ENCODE measurements at places on chromosomes 1 and 21. TPM values are rescaled to one million over a fixed set of nuclear protein-coding genes. Genes with fewer than 3 reads are reported as not detected.

DNA sequence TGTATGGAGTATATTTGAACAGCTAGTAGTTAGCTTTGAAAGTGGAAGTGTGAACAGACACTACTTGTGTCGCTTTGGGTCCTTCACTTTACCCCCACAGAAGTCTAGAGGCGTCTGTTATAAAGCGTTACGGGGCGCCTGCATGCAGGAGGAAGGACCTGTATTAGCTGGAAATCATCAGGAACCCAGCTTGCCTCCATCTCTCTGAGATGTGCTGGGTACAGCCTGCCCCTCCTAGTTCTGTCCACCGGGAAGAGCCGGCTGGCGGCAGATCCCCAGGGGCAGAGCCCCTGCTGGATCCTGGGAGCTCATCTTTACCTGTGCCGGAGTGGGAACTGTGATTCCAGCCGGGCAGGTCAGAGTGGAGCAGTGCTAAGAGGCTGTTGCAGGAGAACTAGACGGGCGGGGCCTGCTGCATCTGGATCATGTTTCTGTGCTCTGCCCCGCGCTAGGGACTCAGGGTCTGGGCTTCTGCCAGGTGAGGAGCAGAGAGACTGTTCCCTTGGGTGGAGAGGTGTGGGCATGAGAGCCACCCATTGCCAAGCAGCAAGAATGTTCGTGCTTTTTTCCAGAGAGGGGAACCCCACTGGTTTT is 22.3 kb upstream of the SPSB1 start:
- H3K4me1 ChIP-seq = peaks cover 10% of the 10 kb centered on the region
- H3K36me3 ChIP-seq = peaks cover 9% of the 10 kb centered on the region
- H3K27ac ChIP-seq = no peak overlapping the region
- no peak for DNase-seq

- peaks cover 4% of the 10 kb centered on the region for H3K27me3 ChIP-seq
- DNase-seq = no peak
- no peaks in the 10 kb centered on the region for H3K36me3 ChIP-seq
- H3K4me1 ChIP-seq = peaks cover 1% of the 10 kb centered on the region
- no peak overlapping the region for H3K27ac ChIP-seq
- no peak overlapping the region for H3K4me3 ChIP-seq
These were observed 47.2 kb downstream of the ADAMTS1 start for GRCh38 chr21:26797878-26798456.

- no peak for DNase-seq
- H3K27ac ChIP-seq = no peak overlapping the region
- no peaks in the 10 kb centered on the region for H3K36me3 ChIP-seq
- H3K4me3 ChIP-seq = no peak overlapping the region
These were observed 374.9 kb upstream of the PTBP2 start for GRCh38 chr1:96346719-96347118.

GRCh38 chr1:59025201-59025600 is 241.4 kb upstream of the JUN start:
- no peak overlapping the region for H3K27ac ChIP-seq
- H3K4me1 ChIP-seq = peaks cover 23% of the 10 kb centered on the region
- no peak overlapping the region for H3K4me3 ChIP-seq
- no peak for DNase-seq
- peaks cover 17% of the 10 kb centered on the region for H3K36me3 ChIP-seq
- no peaks in the 10 kb centered on the region for H3K27me3 ChIP-seq

GRCh38 chr1:29933067-29933466 is 696.7 kb downstream of the PTPRU start:
- H3K36me3 ChIP-seq = no peaks in the 10 kb centered on the region
- H3K27ac ChIP-seq = no peak overlapping the region
- no peaks in the 10 kb centered on the region for H3K4me1 ChIP-seq

- no peak for DNase-seq
- peaks cover 10% of the 10 kb centered on the region for H3K36me3 ChIP-seq
- no peaks in the 10 kb centered on the region for H3K4me1 ChIP-seq
- peaks cover 1% of the 10 kb centered on the region for H3K27me3 ChIP-seq
- H3K4me3 ChIP-seq = no peak overlapping the region
These were observed 22.4 kb downstream of the LY9 start for GRCh38 chr1:160818207-160818937.

DNA sequence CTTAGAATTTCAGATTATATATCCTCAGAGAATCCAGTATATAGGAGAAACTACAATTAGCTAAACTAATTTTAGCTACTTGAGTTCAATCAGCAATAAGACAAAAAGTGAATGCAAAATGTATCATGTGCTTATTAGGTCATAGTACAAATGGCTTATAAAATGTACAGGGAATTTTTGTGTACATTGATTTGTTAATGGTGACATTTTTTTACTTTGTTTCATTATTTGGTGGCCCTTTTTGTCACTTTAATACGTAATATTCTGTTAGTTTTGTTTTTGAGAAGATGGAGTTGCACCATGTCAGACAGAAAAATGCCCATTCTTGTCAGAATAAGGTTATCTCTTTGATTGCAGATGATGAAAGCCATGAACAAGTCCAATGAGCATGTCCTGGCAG is 33.6 kb downstream of the CC2D1B start:
- no peak for DNase-seq
- H3K27ac ChIP-seq = no peak overlapping the region
- no peaks in the 10 kb centered on the region for H3K27me3 ChIP-seq
- H3K36me3 ChIP-seq = no peaks in the 10 kb centered on the region
- H3K4me3 ChIP-seq = no peak overlapping the region

DNA sequence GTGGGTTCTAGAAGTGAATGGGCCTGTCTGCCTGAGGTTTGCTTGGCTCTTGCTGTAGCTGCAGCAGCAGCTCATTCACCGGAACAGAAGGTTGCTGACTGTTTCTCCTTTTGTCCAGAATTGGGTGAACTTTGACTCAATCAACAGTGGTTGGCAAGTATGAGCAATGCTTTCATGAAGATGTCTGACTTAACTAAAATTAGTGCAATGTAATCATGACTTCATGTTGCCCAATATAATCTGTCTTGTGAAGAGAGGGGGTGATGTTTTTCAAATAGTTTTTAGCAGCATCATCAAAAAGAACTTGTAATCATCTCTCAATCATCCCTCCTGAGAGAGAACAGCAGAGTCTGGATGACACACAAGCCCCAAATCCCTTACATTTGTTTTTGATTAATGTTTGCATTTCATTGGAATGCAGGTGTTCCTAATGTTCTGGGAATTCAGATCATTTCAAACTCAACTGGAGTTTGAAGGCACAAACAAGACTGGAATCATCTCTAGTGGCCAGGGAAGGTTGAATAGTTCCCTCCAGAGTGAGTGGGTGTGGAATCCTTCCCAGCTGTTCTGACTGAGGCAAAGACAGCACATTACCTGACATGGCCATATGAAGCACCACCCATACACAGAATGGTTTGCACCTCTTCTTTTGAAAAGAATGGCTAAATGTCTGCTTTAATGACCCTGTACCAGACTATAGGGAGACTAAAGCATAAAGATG is 82.9 kb downstream of the HLX start:
- no peaks in the 10 kb centered on the region for H3K36me3 ChIP-seq
- no peak overlapping the region for H3K4me3 ChIP-seq
- no peaks in the 10 kb centered on the region for H3K4me1 ChIP-seq

DNA sequence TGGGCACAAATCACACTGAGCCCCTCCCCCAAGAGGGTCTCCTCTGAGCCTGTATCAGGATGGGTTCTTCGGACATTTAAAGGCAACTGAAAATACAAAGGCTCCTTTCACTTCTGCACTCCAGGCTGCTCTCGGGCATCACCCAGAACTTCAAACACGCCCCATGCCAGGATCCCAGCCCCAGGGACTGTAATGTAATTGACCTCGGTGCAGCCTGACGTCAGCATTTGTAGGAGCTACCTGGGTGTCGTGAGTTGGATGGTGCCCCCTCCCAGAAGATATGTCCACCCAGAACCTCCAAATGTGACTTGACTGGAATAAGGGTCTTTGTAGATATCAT is 95.2 kb downstream of the PSMG1 start:
- H3K4me3 ChIP-seq = no peak overlapping the region
- H3K27ac ChIP-seq = no peak overlapping the region
- H3K36me3 ChIP-seq = no peaks in the 10 kb centered on the region
- no peak for DNase-seq
- peaks cover 2% of the 10 kb centered on the region for H3K27me3 ChIP-seq

- H3K4me1 ChIP-seq = peaks cover 59% of the 10 kb centered on the region
- no peaks in the 10 kb centered on the region for H3K27me3 ChIP-seq
- peak; percentile 38 for DNase-seq
These were observed 14.3 kb downstream of the ADAMTSL4 start for GRCh38 chr1:150563340-150564038.

DNA sequence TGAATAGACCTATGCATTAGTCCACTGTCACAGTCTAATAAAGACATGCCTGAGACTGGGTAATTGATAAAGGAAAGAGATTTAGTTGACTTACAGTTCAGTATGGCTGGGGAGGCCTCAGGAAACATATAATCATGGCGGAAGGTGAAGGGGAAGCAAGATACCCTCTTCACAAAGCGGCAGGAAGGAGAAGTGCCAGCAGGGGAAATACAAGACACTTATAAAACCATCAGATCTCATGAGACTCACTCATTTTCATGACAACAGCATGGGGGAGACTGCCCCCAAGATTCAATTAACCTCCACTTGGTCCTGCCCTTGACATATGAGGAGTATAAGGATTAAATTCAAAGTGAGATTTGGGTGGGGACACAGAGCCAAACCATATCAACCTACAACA is 59.4 kb downstream of the CAPN9 start:
- no peaks in the 10 kb centered on the region for H3K4me1 ChIP-seq
- no peak overlapping the region for H3K4me3 ChIP-seq
- H3K36me3 ChIP-seq = no peaks in the 10 kb centered on the region
- no peak for DNase-seq
- no peak overlapping the region for H3K27ac ChIP-seq
- peaks cover 2% of the 10 kb centered on the region for H3K27me3 ChIP-seq

GRCh38 chr21:28822486-28823335 is 170.0 kb downstream of the LTN1 start:
- no peaks in the 10 kb centered on the region for H3K27me3 ChIP-seq
- H3K4me1 ChIP-seq = peaks cover 5% of the 10 kb centered on the region
- peaks cover 4% of the 10 kb centered on the region for H3K36me3 ChIP-seq
- H3K4me3 ChIP-seq = no peak overlapping the region
- DNase-seq = no peak

DNA sequence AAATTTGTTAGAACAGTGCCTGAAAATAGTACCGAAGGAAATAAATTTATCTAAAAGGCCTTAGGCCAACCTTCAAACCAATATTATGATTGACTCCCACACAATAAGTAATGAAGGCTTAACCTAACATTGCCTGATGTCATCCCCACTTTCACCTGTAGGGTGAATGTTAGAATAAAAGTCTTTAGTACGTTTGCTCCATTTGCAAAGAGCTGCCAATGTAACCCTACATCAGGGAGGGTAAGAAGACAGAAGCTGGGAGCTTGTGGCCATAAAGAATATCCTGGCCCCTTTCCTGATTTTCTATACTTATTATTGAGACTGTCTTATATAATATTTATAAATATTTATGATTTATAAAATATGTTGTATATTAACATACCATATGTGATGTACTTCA is 661.8 kb upstream of the CXADR start:
- H3K4me3 ChIP-seq = no peak overlapping the region
- DNase-seq = no peak
- no peak overlapping the region for H3K27ac ChIP-seq
- H3K27me3 ChIP-seq = no peaks in the 10 kb centered on the region
- no peaks in the 10 kb centered on the region for H3K4me1 ChIP-seq

- H3K36me3 ChIP-seq = no peaks in the 10 kb centered on the region
- H3K4me3 ChIP-seq = no peak overlapping the region
- H3K27me3 ChIP-seq = no peaks in the 10 kb centered on the region
- no peaks in the 10 kb centered on the region for H3K4me1 ChIP-seq
- no peak for DNase-seq
These were observed 114.1 kb downstream of the WDR3 start for GRCh38 chr1:118043624-118044023.

- H3K4me1 ChIP-seq = peaks cover 17% of the 10 kb centered on the region
- H3K36me3 ChIP-seq = no peaks in the 10 kb centered on the region
- H3K27ac ChIP-seq = no peak overlapping the region
- peak overlapping the region; percentile 82 for H3K4me3 ChIP-seq
These were observed 781 bp downstream of the TTLL7 start for GRCh38 chr1:83998205-83998497.

GRCh38 chr1:40014253-40014706 is 26.2 kb upstream of the CAP1 start:
- H3K27ac ChIP-seq = no peak overlapping the region
- peaks cover 10% of the 10 kb centered on the region for H3K4me1 ChIP-seq
- DNase-seq = no peak

DNA sequence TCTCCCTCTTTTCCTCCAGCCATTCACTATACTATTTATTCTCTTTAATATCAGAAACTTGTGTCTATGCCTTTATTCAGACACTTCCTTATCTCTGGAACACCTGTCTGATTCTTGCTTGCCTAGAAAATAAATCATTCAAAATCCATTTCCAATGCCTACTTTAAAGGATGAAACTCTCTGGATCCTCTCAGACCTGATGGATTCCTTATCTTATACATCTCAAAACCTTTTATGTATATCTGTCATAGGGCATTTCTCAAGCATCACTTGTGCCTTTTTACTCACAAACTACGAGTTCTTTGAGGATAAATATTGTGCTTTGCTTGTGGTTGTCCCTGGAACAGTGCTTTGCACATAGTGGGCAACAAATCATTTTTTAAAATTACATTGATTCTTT is 3.8 kb upstream of the ATP6V1G3 start:
- no peak overlapping the region for H3K4me3 ChIP-seq
- no peaks in the 10 kb centered on the region for H3K27me3 ChIP-seq
- no peak overlapping the region for H3K27ac ChIP-seq
- peaks cover 26% of the 10 kb centered on the region for H3K4me1 ChIP-seq
- no peak for DNase-seq

- H3K4me3 ChIP-seq = no peak overlapping the region
- H3K4me1 ChIP-seq = peaks cover 34% of the 10 kb centered on the region
- H3K27ac ChIP-seq = peak overlapping the region; percentile 43
- H3K27me3 ChIP-seq = no peaks in the 10 kb centered on the region
- DNase-seq = no peak
These were observed 2.7 kb upstream of the DCAF6 start for GRCh38 chr1:167933788-167934187.

DNA sequence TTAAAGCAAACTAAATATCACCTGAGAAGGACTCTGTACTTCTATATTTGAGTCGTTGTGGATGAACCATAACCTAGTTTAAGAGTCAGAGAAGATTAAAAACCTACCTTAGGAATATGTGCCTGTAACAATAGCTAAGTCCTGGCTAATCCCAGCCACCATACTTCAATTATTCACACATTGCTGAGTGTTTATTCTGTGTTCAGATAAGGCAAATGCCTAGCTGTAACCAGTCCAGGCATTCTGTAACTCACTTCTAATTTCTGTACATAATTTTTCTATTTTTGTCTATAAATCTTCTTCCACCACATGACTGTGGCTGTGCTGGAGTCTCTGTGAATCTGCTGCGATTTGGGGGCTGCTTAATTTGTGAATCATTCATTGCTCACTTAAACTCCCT is 441.9 kb upstream of the ADAMTS5 start:
- H3K27me3 ChIP-seq = no peaks in the 10 kb centered on the region
- no peaks in the 10 kb centered on the region for H3K36me3 ChIP-seq
- H3K4me1 ChIP-seq = no peaks in the 10 kb centered on the region
- no peak overlapping the region for H3K4me3 ChIP-seq
- no peak overlapping the region for H3K27ac ChIP-seq

GRCh38 chr1:170823120-170823519 is 112.2 kb upstream of the MROH9 start:
- DNase-seq = no peak
- H3K27ac ChIP-seq = no peak overlapping the region
- H3K4me3 ChIP-seq = no peak overlapping the region

- no peak overlapping the region for H3K4me3 ChIP-seq
- H3K36me3 ChIP-seq = no peaks in the 10 kb centered on the region
- no peaks in the 10 kb centered on the region for H3K4me1 ChIP-seq
These were observed 10.6 kb upstream of the TAS1R2 start for GRCh38 chr1:18869847-18870594.

DNASE2B gene
- total RNA-seq = not detected

WNT3A gene
- total RNA-seq = not detected

PLXNA2 gene
- 0.37 TPM for total RNA-seq

FMO1 gene
- total RNA-seq = not detected

LCE2B gene
- total RNA-seq = not detected

KRTAP20-2 gene
- not detected for total RNA-seq
